Activated naive CD4-positive, alpha-beta T cell (primary cell): ENCODE measurements at places on chromosomes 11 and 22.

DNA sequence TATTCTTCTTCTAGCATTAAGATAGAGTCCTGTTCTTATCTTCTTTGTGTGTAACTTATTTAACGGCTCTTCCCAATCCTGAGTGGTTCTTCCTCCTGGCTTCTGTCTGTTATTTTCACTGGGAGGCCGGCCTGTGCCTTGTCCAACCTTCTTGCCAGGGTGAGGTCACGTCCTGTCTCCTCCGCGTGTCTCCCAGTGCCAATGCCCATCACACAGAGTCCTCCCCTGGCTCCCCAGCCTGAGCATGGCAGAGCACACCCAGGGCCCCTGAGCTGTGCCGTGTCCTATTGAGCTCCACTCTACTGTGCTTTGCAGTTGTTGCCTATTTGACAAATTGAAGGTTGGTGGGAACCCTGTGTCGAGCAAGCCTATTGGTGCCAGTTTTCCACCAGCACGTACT lies 487.3 kb downstream of the BRD1 start:
- DNase-seq: no peak

- no peak for DNase-seq
Measured at GRCh38 chr22:32859743-32860142, 58.2 kb downstream of the TIMP3 start.

- no peak for DNase-seq
Measured at GRCh38 chr11:102940714-102941588, 14.6 kb downstream of the MMP13 start.

DNA sequence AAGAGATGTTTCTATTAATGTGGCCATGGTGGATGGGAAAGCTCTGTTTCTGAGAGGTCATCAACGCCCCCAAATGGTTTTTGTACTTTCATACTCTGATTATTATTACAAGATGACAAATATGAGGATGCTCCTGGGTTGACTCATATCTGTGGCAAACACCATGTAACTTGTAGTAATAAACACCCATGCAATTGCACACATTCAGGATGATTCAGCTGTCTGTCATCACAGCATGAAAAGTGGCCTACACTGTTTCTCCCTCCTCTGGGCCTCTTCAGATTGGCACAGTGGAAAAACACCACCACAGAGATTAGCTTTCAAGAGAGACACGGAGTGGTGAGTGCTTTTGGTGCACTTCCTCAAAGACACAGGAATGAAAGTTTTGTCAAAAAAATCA lies 85.4 kb downstream of the MTNR1B start:
- no peak for DNase-seq

DNA sequence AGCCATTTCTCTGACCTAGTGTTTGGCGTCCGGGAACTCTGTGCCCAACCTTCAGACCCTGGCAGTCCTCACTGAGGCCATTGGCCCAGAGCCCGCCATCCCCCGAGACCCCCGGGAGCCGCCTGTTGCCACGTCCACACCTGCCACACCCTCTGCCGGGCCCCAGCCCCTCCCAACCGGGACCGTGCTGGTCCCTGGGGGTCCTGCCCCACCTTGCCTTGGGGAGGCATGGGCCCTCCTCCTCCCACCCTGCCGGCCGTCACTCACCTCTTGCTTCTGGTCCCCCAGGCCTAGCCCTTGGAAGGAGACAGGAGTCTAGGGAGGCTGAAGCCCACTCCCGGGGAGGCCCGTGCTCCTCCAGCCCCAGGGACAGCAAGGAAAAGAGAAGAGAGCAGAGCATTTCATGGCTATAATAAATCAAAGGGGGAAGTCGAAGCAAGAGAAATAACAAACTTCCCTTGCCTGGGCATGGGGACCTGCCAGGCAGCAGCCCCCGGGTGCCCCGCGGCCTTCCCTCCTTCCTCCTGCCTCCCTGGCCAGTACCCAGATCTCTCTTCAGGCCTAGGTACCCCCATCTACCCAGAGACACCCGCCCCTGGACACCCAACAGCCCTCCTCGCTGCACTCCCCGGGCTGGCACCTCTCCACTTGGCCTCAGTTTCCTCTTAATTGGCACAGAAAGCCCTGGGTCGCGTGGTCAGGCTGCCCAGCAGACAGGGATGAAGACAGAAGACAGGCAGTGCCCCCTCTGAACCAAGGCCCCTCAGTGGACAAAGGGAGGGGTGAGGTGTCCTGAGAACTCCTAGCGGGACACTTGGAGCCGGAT lies 13.0 kb upstream of the SLC39A13 start:
- no peak for DNase-seq

GRCh38 chr22:39592081-39593065 lies 21.8 kb downstream of the CACNA1I start:
- DNase-seq: no peak

GRCh38 chr22:44143105-44143474 lies 37.6 kb upstream of the PARVG start:
- DNase-seq: no peak

GRCh38 chr11:116071241-116071640 lies 567.0 kb upstream of the CADM1 start:
- no peak for DNase-seq

DNA sequence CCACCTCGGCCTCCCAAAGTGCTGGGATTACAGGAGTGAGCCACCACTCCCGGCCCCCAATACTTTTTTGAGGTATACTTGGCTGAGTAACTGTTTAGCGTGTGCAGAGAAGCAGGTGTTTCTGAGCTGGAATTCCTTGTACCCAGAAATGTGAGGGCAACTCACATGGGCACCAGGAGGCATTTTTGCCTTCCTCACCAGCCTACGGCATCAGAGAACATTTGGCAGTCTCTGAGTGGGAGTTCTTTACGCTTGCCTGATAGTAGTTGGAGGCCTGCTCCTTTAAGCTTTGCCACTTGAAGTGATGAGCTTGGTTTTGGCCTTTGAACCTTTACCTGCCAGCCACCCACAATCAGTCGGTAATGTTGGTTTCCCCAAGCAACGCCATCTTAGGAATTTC lies 9.2 kb downstream of the PARVB start:
- no peak for DNase-seq

DNA sequence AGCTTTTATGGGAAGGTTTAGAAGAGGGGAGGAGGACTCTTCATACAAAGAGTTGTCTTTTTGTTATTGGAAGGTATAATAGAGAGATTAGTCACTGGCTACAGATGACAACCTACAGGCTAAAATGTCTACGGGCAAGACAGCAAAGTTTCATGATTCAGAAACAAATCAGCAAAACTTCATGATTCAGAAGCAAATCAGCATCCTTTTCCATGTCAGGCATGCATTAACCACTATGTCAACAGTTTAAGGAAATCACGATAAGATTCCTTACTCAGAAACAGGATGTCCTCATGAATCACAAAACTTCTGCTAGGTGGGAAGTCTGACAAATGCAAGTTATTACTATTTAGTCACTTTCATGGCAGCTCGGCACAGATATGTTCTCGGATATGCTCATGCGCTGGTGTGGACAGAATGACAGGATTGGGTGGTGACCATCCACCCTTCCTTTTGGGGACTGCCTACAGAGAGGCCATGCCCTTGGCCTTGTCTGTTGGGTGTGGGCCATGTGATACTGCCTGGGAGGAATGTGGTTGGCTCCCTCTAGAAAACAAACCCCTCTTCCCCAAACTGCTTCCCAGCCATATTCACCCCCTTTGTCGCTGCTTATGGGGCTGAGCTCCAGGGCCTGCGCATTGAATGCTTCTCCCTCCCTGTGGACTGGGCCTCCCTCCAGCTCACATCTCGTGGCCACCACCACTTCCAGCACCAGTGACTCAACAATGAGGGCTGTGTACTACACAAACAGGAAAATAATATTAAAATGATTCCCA lies 10.1 kb downstream of the C11orf91 start:
- no peak for DNase-seq

GRCh38 chr22:44764974-44765373 lies 12.6 kb downstream of the ARHGAP8 start:
- no peak for DNase-seq

GRCh38 chr11:9143721-9144120 lies 52.3 kb upstream of the SCUBE2 start:
- DNase-seq: no peak

GRCh38 chr11:74462631-74463030 lies 4.7 kb downstream of the KCNE3 start:
- DNase-seq: no peak

- no peak for DNase-seq
Measured at GRCh38 chr11:119754656-119755355, 25.8 kb upstream of the NECTIN1 start.

GRCh38 chr11:11177156-11177808 lies 175.8 kb downstream of the CSNK2A3 start:
- DNase-seq: no peak

- no peak for DNase-seq
Measured at GRCh38 chr11:68524213-68524612, 63.7 kb downstream of the PPP6R3 start.

DNA sequence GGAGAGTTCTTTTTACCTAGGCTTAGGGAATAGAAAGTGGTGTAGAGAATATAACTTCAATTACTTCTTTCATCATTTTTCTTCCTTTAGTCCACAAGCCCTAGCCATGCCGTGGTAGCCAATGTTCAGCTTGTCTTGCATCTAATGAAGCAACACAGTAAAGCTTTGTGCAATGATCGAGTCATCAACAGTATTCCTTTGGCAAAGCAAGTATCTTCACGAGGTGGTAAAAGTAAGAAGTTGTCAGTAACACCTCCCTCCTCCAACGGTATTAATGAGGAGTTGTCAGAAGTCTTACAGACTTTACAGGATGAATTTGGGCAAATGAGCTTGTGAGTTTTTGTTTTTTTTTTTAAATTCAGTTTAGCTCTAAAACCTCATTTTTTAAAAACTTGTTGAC lies 37.4 kb downstream of the CEP57 start:
- DNase-seq: no peak

DNA sequence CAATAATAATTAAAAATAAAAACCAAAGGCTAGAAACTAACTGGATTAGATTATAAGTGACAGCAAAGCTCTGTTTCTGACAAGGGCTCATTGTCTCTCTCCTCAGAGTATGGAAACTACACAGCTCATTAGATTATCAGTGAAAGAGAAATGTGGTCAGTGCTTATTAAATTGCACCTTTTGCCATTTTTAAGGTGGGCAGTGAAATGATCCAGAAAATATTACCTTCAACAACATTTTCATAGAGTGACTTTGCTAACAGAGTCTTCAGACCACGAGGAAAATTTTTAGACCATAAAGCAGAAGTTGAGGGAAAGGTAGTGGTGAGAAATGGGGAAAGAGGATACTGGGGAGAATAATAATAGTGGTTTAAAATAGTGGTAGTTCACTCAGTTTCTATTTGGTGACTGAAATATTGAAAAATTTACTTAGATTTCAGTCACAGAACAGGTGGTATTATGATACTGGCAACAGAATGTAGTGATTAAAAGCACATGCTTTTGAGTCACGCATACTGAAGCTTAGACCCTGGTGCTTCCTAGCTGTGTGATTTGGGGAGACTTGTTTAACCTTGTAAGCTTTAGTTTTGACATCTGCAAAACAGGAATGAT lies 684.0 kb upstream of the CCDC90B start:
- DNase-seq: no peak

GRCh38 chr11:12155696-12156095 lies 45.3 kb downstream of the MICAL2 start:
- no peak for DNase-seq

DNA sequence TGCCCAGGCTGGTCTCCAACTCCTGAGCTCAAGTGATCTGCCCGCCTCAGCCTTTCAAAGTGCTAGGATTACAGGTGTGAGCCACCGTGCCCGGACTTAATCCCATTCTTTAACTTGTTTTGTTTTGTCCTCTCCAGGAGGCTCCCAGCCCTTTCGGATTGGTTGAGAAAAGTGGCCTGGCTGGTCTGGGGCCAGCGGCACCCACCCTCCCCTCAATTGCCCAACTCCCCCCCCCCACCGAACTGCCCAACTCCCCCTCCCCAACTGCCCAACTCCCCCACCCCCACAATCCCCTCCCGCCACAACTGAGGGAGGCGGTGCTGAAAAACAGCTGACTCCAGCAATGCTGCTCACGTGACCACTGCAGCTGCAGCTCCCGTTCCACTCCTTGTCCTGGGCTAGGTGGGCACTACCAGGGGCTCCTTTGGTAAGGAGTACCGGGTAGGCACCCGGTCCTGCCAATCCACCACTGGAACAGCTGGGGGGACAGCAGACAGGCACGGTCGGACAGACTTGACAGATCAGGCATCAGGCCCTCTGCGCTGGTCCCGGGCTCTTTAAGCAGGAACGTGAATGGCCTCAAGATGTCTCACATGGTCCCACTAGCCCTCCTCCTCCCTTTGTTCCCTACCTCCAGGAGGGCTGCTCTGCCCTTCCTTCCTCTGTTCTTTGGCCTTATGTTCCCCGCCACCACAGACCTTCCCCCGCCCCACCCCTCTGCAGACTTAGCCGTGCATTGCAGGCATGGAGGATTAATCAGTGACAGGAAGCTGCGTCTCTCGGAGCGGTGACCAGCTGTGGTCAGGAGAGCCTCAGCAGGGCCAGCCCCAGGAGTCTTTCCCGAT lies at the start of gene TCN2:
Gene TCN2 (plus strand): TSS at position 720 of the 845 bp plus-strand sequence. CDS start 158 bp downstream, outside the sequence.
- no peak for DNase-seq

DNA sequence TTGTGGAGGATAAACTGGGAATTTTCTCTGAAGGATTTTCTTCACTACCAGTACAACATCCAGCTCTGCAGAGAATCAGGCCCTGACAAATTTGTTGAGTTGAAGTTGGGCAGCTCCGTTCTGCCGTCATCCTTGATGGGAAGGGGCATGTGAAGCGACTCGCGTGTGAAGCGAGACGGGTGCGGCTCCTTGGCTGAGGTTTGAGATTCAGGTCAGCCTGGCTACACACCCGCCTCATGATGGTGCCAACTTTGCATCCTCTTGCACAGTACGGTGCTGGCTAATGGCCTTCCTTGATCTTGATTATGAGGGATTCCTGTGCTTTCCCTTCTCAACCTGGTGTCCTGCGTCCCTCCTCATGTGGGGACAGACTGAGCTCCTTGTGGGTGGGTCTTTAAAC lies 19.7 kb upstream of the CDC42EP2 start:
- DNase-seq: no peak

GRCh38 chr22:39349967-39350726 lies at the start of gene SYNGR1:
TSS of gene SYNGR1 (plus strand) at chr22:39349991. CDS start at chr22:39350011, 20 bp downstream.
- DNase-seq: no peak

- DNase-seq: no peak
Measured at GRCh38 chr11:93403930-93404329, 73.4 kb downstream of the DEUP1 start.

DNA sequence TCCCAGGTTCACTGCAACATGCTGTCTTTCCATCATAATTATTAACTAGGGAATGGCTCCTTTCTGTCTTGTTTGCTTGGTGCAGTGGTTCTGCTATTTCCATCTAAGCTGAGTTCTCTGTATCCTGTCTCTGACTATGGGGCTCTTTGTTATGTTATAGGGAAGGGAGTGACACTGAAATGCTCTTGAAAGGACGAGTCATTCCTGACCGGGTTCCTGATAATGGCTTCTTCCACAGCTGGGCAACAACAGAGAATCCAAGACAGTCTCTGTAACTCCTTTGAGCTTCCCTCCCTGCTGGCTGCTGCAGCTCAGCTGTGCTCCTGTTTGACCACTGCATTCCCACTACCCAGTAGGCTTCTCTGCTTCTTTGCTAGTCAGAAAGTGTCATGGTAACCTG lies 24.1 kb downstream of the OR2AT4 start:
- DNase-seq: no peak

GRCh38 chr11:86209806-86210657 lies 34.5 kb upstream of the EED start:
- DNase-seq: no peak
